ENCODE measurements at places on chromosomes 6 and 20.

- DNase-seq: no peak
Observed at GRCh38 chr20:41657655-41658054, 39.5 kb upstream of the CHD6 start.

DNA sequence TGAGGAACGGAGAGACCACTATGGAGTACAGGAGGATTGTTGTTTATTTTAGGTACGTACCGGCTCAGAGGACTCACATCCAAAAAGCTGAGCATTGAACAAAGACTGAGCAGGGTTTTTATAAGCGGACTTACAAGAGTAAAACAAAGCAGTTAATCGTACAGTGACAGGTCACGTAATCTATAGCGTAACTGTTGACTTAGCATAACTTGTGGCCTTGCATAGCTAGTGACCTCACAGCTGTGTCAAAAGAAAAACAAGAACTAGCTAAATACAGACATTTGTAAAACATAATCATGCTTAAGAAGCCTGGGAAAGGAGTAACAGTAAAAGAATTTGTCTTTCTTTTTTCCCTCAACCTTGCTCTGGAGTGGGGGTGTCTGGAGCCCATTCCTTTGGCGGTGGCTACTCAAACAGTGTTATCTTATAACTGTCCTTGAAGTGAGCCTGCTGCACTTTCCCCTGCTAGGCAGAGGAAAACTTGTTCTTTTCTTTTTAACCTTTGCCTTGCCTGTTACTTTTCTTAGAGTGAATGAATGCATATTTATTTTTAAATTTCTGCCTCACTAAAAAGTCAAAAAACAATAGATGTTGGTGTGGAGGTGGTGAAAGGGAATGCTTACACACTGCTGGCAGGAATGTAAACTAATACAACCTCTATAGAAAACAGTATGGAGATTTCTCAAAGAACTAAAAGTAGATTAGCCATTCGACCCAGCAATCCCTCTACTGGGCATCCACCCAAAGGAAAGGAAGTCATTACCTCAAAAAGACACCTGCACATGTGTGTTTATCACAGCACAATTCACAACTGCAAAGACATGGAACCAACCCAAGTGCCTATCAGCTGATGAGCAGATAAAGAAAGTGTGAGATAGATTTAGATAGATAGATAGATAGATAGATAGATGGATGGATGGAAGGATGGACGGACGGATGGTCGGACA, 109.0 kb downstream of the TAF4 start:
- no peak for DNase-seq

DNA sequence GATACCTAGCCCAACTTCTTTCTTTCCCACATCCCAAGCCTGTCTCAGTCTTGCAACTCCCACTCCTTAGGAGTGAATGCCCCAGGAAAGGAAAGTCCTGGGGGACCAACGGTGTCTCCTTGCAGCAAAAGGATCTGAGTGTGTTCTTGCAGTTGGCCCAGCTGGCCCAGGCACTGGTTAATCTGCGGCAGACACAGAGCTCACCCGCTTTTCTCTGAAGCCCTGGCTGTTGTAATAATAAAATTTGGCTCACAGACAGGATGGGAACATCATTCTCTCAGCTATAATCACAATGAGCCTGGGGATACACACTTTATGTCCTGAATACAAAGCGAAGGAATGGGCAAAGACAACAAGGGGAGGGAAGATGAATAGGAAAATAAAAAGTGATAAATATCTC, 287.0 kb upstream of the PRND start:
- no peak for DNase-seq

- DNase-seq: no peak
Observed at GRCh38 chr20:50913690-50914375, 17.4 kb downstream of the ADNP start.

GRCh38 chr6:34132486-34133185, 13.3 kb downstream of the GRM4 start:
- peak; percentile 31 for DNase-seq

GRCh38 chr6:45256697-45257695, 71.1 kb upstream of the RUNX2 start:
- DNase-seq: no peak

- no peak for DNase-seq
Observed at GRCh38 chr6:88167352-88167937, 1.3 kb upstream of the CNR1 start.

DNA sequence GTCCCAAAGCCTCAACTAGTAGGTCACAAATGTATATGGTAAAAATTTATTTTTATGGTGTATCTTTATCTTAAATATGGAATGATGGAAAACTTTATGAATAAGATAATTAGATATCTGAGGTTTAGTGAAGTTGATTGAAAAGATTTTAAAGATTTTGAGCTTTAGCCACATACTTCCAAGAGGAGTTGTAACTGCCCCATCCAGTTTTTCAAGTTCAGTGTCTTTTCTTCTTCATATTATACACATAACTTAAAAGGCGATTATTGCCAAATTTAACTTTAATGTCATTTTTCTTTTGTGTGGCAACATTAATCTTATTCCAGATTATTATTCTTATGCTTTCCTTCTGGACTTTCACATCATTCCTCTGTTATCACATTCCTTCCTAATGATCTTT, 266.4 kb downstream of the TINAG start:
- DNase-seq: no peak

DNA sequence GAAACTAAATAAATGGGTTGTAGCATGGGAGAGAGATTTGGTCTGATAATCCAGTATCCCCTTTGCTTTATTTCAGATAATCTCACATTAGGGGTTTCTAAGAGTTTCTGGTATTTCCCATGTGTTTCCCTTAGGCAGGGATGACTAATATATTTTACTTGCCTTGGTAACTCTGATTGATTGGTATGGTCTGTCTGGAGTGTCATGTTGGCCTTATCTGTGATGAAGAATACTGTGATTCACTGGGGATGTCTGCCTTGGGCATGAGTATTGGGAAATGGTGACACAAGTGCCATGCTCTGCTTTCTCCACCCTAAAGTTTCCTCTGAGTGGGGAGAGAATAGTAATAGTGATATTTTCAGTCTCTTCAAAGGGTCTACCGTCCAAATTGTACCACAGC, 10.1 kb downstream of the SLC22A2 start:
- DNase-seq: no peak

DNA sequence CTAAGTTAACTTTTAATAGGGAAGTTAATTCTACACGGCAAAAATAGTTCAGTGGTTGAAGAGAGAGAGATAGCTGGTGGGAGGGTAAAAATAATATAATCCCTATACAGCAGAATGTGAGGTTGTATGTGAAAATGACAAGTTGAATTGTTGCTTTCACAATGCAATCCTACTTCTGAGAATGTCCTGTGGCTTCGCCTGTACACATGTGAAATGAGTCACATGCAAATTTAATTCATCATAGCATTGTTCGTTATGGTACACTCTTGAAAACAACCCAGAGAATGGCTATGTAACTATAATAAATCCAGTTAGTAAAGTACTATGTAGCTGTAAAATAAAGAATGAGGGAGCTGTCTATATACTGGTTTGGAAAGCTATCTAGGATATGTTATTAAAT, 46.0 kb upstream of the HINT3 start:
- no peak for DNase-seq

GRCh38 chr20:33277471-33278441, 5.3 kb upstream of the BPIFB1 start:
- DNase-seq: no peak

GRCh38 chr6:42320762-42321161, 103.1 kb upstream of the MRPS10 start:
- no peak for DNase-seq

DNA sequence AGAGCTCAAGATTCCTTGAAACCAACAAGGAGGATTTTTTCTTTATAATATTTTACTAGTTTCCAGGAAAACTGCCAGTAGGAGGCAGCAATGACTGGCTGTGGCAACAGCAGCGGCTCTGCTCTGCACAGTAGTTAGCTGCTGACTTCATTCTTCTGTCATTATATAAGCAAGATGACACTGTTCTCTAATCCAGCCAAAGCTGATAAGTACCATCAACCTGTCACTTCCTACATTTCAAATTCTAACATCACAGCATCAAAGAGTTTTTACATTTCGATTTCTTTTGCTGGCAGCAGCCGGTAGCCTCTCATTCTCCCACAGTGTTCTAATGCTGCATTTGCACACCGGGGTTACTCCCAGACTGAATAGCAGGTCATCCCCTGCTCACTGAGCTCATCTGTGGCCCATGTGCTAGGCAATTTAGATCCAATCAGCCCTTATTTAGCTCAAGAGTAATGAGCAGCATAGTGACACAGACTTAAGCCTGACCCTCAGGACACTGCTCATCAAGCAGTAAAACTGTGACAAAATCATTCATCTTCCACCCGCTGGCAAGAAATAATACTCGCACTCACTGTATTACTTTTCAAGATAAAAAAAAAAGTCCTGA, 67.8 kb downstream of the MMS22L start:
- no peak for DNase-seq

DNA sequence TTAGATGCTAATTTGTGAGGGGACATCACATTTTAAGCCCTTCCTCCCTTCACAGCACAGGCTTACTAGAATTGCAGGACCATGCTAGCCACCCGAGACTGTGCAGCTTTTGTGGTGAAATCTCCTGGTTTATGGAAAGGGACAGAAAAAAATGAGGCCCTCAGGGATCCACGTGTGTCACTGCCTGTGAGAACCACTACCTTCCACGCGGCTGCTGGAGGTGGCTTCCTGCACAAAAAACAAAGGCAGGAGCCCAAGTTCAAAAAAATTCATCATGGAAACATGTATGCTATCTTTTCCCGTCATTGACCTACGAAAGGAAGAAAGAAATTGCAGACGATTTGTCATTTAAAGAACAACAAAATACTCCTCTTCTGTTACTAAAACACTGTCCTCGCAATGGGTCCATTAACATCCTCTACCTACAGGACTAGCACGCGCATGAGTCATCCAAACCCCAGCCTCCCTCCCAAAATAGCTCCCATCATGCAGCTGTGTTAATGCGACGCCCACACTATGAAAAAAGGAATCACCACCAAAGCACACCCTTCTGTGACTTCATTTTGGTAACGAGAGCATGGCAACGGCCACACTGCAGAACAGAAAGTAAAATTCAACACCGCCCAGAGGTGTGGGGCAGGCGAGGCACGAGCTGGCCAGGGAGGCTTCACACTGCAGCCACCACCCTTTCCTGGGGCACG, 45.7 kb downstream of the RAMACL start:
- DNase-seq: peak; percentile 86

DNA sequence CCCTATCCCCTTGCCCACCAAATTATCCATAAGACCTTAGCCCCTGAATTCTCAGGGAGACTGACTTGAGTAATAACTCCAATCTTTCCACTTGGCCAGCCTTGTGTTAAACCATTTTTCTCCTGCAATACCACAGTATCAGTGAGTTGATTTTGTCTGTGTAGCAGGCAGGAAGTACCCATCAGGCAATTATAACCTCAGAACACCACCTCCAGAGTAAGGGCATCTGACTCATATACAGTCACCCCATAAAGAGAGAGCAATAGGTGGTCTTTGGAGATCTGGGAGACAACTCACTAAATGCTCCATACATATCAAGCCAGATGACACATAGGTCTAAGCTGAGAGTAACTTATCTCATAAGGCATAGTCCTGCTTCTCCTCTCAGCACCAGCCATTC, 83.7 kb downstream of the FILIP1 start:
- DNase-seq: no peak

DNA sequence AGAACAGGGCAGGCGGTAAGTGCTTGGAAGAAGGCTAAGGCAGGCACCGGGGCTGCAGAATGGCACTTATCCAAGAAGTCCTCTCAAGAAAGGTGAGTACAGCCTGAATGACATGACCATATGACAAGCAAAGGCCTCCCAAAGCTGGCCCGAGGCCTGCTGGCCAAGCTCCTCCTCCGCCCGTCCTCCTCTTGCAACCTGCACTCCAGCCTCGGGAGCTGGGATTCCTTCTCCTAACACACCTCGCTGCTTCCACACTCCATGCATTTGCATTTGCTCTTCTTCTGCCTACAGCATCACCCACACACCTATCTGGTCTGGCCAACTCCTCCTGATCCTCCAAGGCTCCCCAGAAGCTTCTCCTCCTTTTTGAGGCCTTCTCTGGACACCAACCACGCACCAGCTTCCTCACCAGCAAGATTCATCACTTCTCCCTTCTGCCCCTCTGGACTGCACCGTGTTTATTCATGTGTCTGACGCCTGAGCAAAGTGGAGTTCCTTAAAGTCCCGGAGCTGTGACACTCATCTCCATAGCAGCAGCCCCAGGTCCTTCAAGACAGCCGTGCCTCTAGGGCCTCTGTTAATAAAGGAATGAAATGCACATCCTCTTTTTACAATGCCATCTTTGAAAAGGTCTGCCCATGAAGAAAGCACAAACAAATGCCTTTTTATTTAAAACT, 32.3 kb downstream of the CNKSR3 start:
- no peak for DNase-seq

DNA sequence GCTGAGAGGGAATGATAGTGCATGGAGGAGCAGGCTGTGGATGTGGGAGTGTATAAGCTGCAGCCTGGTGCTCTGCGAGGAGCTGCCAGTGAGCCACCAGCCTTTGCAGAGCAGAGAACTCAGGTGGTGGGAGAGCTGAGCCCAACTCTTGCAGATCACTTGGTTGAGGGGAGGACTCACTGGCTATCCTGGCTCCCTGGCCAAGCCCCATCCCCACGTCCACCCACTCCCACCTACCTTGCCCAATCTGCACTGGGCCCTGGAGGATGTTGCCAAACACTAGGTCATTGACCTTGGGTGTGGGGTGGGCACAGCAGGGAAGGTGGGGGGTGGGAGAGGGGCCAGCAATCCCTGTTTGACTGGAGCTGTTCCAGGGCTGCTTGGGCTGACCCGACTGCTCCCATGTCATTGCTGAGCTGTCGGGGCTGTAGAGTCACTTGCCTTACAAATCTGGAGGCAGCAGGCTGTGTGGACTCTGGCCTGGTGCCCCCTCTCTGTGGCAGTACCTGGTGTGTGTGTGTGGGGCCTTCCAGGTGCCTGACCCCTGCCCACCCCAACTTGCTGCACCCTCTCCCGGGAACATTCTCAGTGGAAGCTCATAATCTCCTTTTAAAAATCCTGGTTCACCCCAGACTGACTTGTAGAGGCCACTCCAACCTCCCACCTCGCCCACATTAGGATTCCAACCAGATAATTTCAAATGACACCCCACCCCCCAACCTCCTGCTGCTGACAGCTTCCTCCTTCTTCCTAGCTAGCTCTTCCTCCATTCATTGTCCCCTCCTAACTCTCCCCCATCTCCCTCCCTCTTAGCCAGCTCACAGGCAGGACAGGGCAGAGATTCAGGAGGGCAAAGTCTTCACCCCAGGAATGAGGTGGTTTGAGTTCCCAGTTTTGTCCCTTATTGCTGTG, 162.3 kb downstream of the MRPL14 start:
- no peak for DNase-seq

GRCh38 chr20:41135187-41135887, 2.0 kb upstream of the PLCG1 start:
- peak; percentile 66 for DNase-seq

- peak; percentile 20 for DNase-seq
Observed at GRCh38 chr6:34055223-34055933, 90.5 kb downstream of the GRM4 start.

DNA sequence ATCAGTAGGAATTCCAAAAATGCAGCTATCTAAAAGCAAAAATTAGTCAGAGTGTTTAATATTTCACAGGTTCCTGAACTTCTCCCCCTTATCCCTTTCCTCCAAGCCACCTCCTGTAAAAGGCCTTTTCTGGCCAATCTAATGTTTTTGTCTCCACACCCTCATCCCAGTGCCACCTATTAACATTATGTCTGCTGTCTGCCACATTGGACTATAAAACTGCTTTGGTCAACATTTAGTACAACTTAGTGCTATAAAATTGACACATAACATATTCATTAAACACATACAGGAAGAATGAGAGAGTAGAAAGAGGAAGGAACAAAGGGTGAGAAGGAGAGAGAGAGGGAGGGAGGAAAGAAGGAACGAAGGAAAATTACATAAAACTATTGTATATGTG, 47.7 kb downstream of the MMUT start:
- no peak for DNase-seq
